ENCODE measurements at places on chromosomes 11 and 22. TPM values are rescaled to one million over a fixed set of nuclear protein-coding genes. Genes with fewer than 3 reads are reported as not detected.

- no peak for DNase-seq
These were observed 105.5 kb upstream of the TOP3B start for GRCh38 chr22:22087854-22088657.

DNA sequence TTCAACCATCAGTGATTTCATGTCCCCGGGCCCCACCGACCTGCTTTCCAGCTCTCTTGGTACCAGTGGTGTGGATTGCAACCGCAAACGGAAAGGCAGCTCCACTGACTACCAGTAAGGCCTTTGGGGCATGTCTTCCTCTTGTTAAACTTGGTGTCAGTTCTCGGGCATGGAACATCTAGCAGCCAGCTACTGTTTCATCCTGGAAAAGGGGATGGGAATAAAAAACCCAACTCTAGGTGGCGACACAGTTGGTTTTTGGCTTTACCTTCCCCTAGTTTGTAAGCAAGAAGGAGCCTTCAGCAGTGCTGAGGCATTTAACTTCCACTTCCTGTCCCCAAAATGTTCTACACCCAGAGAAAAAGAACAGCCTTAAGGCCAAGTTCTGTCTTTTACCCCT lies 76.7 kb downstream of the BMAL1 start:
- DNase-seq = no peak

- DNase-seq = no peak
These were observed 40.3 kb upstream of the ATXN10 start for GRCh38 chr22:45631140-45631840.

GRCh38 chr11:19660076-19660475 lies 52.6 kb upstream of the NAV2 start:
- DNase-seq = no peak

DNA sequence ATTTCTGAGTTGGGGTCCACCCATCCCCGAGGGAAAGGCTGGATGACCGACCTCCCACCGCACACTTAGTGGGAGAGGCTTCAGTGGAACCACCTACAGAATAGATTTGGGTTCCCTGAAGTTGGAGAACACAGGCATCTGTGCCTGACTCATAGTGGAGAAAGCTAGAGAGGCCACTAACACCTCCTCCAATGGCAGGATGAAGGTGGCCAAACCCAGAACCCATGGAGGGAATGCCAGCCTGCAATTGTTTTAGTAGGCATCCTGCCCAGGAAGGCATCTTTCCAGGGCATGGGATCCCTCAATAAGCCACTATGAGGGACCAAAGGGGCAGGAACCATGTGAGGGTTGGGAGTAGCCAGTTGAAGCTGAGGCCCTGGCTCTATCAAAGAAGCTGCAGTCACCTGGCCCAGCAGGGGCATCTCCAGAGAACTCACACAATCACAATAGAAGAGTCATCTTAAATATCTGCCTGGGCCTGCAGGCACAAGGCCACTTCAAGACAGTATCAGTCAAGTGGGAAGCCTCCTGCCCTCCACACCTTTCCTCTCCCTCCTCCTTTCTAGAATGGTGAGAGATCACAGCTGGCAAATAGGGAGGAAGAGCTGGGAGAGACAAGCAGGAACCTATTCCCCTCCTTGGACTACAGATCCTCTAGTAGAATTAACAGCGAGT lies 124.1 kb upstream of the CSNK2A3 start:
- DNase-seq = no peak

DNA sequence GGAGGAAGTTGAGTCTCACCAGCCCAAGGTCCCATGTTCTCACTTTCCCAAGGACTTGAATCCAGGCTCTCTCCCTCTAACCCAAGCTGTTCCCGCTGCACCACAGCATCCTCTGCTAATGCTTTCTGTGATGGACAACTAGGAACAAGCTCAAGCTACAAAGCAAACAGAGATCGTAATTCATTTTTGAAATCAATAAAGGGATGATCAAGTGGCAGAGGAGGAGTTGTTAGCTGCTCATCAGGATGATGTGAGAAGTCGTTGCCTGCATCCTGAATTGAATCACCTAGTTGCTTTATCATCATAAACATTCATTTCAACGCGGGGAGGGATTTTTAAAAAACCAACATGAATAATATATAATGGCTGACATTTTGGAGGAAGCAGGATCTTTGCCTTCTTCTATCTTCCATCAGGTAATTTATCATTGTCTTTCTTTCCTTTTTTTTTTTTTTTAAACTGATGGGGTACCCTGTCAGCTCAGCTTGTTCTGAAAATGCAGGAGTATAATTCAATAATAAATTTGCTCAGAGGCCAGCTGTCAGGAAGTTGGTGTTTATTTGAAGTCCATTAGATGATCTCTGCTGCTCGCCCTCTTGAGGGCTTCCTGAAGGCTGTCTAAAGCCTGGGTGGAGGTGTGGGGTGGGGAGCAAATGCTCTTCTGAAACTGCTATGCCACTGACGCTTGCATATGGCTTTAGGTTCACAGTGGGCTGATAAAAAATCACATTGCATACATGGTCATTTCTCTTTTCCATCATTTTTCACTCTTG lies 174.4 kb upstream of the NARS2 start:
- DNase-seq = no peak

GRCh38 chr11:8017894-8018483 lies 30.9 kb downstream of the EIF3F start:
- no peak for DNase-seq

DNA sequence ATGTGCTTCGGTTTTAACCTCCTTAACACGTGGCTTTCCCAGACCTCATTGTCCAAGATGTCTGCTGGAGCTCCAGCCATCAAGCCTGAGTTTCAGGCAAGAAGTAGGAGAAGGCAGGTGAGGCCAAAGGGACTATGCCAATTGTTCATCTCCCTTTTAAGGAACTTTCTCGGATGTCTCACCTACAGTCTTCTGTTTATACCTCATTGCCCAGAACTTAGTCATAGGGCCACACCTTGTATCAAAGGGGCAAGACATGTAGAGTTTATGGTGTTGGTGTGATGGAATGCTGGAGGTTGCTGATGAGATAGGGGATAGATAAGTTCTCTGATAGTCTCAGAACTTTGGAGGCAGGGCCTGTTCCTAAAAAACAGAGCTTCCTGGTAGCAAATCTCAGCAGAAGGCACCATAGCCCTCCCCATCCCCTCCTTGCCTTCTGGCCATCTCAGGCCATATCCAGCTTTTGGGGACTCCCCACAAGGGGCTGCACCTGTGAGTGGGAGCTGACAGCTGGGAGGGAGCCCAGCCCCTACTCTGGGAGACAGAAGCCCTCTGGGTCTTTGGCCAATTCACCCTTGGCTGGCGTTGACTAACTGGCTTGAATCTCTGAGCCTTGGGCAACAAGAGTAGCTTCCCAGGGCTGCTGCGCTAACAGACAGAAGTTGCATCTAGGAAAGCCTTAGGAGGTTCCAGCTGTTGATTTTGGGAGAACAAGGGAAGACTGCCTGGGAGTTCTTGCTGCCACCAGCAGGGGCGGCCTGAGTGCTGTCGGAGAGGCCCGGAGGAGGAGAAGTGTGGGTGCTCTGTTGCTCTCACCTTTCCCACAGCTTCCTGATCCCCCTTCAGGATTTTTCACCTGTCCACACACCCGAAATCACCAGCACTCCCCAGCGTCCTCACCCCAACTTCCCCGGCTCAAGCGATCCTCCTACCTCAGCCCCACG lies 149.8 kb upstream of the THY1 start:
- DNase-seq = no peak

- peak; percentile 53 for DNase-seq
These were observed 21.6 kb upstream of the TMA7B start for GRCh38 chr22:39938509-39939111.

- no peak for DNase-seq
These were observed 19.3 kb downstream of the IL10RA start for GRCh38 chr11:118005224-118006152.

DNA sequence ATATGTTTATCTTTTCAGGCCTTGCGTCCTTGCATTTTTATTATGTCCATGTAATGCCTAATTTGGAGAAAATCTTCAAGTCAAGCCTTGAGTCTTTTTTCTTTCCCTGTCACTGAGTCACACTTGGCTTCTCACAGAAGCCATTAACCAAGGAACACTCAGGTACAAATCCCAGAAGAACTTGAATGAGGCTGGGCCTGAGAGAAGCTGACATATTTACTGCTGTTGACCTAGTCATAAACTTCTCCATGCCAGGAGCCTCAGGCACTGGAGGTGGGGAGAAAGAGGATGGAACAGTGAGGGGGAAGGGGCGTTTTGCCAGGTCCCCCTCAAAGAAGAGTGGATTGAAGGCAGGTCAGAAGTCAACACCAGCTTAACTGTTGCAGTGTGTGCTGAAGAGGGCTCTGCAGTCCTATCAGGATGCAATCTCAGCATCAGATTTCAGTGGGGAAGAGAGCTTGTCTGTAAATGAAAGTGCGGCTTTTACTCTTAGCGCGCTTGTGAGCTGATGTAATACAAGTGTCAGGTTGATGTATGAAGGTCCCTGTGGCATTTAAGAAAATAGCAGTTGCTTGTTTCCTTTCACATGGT lies 526.0 kb downstream of the ETS1 start:
- DNase-seq = no peak

GRCh38 chr11:15286465-15286864 lies 171.7 kb downstream of the INSC start:
- DNase-seq = no peak

DNA sequence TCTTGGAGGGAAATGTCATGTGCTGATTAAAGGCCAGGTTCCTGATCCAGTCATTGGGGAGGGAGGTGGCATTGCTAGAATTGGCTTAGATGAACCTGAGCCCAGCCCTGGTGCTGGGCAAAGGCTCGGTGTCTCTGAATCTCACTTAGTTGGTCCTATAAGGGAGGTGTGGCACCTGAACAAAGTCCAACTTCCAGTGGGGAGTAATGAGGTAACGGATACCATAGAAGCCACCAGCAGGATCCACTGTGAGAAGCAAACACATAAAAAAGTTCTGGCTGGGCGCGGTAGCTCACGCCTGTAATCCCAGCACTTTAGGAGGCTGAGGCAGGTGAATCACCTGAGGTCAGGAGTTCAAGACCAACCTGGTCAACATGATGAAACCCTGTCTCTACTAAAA lies 26.6 kb downstream of the PRDM11 start:
- DNase-seq = no peak

DNA sequence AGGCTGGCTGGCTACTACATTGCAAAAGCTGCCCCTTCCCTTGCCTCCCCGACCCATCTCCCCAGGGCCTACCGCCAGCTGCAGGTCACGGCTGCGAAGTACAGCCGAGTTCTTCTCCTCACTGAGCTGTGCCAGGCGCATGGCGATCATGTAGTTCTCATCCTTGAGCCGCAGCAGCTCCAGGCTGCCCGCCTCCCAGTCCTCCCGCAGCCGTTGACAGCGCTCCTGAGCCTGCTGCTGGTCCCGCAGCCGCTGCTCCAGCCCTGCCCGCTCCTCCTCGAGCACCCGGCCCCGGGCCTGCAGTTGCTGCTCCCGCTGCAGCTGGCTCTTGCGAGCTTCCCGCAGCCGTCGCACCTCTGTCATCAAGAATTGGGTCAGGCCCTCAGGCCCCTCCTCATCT lies 3.3 kb downstream of the CARD10 start:
- DNase-seq = no peak

- no peak for DNase-seq
These were observed 64.0 kb downstream of the CSNK2A3 start for GRCh38 chr11:11288972-11289616.

Gene MRPL16
- 27.8 TPM for total RNA-seq

Gene PNPLA5
- not detected for total RNA-seq

Gene PRG3
- not detected for total RNA-seq

Gene PGR
- not detected for total RNA-seq

Gene OR8D4
- not detected for total RNA-seq

Gene SLC16A8
- total RNA-seq = not detected

Gene RFPL1
- total RNA-seq = not detected

Gene C11orf16
- total RNA-seq = not detected

Gene DBX1
- total RNA-seq = not detected

Gene MIAT
- total RNA-seq = 80.9 TPM

Gene GDPD4
- not detected for total RNA-seq

Measured in CD8-positive, alpha-beta T cell (primary cell).